Karpas-422 (cell line): ENCODE measurements at places on chromosomes 6 and 20.
A peak's percentile ranks its signal among the peaks of the same experiment; 100 is the strongest.

GRCh38 chr20:2146080-2146867 lies 44.6 kb downstream of the STK35 start:
- no peak for DNase-seq

- no peak for DNase-seq
These were observed 124.6 kb downstream of the EYA2 start for GRCh38 chr20:47019121-47019824.

DNA sequence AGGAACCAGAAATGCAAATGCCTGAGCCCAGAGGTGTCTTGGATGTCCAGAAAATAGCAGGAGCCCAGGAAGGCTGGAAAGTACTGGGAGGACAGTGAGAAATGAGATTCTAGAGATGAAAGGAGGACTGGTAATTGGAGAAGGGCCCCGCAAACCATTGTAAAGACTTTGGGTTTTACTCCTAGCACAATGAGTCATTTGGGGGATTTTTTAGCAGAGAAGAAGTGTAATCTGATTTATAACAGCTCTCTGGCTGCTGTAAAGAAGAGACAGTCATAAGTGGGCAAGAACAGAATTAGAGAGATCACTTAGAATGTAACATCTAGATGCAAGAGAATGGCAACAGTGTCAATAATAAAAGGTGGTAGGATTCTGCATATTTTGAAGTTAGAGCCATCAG lies 40.2 kb downstream of the SLC35F1 start:
- DNase-seq, result no peak

- no peak for DNase-seq
These were observed 283.7 kb downstream of the CD83 start for GRCh38 chr6:14401246-14401645.

DNA sequence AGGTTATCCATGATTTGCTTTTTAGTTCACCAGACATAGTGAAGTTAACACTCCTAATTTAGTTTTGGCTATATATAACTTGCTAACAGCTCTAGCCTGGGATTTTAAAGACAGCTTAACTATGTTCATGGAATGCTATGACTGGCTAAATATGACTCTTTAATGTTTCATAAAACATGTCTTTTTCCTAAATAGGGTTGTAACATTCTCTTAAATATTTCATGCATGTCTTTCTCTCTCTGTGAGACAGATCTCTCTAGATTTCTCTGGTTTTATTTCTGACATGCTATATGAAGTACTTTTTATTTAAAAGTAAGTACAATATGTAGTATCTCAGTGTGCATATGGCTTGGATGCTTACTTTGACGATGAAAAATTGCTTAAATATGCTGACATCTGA lies 35.7 kb downstream of the MACROD2 start:
- no peak for DNase-seq

DNA sequence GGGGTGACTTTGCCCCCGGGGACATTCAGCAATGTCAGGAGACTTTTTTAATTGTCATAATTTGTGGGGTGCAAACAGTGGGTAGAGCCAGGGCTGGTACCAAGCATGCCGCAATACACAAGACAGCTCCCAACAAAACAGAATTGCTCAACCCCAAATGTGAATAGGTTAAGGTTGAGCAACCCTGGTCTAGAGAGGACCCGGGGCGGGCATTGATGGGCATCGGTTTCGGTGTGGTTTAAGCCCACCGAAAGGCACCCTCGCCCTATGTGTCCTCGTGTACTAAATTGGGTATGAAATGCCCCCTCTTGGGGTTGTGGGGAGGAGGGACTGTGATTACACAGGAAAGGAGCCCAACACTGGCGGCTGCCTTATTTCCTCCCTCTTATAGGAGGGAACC lies 36.0 kb downstream of the KIAA1755 start:
- DNase-seq, result no peak

DNA sequence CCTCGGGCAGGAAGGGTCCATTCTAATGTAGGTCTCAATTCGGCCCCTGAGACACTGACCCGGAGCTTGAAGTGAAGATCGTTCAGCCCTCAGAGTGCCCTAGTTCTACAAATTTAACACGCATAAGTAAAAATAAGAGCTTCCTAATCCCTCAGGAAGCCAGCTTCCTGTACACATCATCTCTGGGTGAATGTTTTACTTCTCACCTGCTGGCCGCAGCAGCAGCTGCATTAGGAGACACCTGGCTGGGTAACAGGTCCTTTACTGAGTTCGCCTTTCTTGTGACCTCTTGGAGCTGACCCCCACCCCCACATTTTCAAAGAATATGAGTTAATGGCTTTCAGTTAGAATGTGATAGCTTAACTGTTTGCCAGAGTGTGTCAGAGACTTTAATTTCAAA lies 165.0 kb downstream of the SMOC2 start:
- DNase-seq, result no peak

- DNase-seq, result peak; percentile 56
These were observed 2.0 kb downstream of the LY86 start for GRCh38 chr6:6590530-6590929.

- DNase-seq, result no peak
These were observed 27.9 kb downstream of the FOXO3 start for GRCh38 chr6:108588586-108588985.

- no peak for DNase-seq
These were observed 61.8 kb downstream of the CTNNBL1 start for GRCh38 chr20:37755665-37756064.

DNA sequence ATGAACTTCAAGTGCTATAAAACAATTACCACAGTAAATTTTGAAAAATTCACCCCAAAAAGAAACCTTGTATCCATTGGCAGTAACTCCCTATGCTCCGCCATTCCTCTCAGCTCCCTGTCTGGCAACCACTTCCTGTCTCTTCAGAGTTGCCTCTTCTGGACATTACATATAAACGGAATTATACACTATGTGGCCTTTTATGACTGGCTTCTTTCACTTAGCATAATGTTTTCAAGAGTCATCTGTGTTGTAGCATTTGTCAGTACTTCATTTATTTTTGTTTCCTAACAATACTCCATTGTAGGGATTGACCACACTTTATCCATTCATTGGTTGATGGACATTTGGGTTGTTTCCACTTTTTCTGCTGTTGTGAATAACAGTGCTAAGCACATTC lies 50.1 kb downstream of the CEP43 start:
- DNase-seq, result no peak

DNA sequence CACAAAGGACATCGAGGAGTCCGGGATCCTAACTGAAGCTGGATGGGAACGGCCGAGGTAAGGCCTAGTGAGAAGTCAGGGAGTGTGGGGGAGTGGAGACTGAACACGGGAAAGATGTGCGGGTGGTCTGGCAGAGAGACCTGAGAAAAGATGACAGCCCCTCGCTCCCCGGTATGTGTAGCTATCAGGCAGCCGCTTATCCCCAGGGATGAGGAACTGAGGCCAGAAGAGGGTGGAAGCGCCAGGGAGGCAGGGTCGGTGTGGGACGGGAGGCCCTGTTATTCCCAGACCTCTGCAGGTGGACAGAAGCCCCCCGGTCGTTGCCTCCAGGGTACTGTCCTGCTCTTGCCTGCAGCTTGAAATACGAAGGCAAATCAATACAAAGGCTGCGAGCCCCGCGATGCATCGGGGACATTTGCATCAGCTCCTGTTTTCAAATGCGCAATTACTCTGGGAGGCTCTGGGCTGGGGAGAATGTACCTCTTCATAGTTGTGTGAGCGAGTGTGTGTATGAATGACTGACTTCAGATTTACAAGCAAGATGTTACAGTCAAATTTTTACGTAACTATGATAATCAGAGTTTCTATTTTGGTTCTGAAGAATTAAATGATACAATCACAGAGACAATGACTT lies 221.3 kb downstream of the QKI start:
- no peak for DNase-seq

GRCh38 chr6:2503816-2504494 lies 246.8 kb downstream of the MYLK4 start:
- no peak for DNase-seq

DNA sequence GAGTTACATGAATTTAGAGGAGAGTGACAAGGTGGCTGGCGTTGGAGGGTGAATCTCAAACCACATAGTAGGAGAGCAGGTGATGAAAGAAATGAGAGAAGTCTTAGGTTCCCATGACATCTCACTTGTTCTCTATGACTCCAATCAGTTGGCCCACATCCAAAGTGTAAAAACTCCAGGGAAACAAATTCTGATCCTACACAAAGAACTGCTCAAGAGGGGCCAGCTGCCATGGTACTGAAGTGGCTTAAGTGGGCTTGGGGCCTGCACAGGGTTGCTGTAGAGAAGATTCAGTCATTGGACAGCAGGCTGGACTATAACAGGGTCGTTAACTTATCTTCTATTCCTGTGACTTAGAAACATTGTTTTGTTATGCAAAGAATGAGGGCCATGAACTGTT lies 7.6 kb upstream of the ADGRF4 start:
- DNase-seq, result no peak

GRCh38 chr20:57131077-57131476 lies 135.4 kb downstream of the BMP7 start:
- no peak for DNase-seq

- no peak for DNase-seq
These were observed 267.9 kb upstream of the SASH1 start for GRCh38 chr6:148074738-148075137.

DNA sequence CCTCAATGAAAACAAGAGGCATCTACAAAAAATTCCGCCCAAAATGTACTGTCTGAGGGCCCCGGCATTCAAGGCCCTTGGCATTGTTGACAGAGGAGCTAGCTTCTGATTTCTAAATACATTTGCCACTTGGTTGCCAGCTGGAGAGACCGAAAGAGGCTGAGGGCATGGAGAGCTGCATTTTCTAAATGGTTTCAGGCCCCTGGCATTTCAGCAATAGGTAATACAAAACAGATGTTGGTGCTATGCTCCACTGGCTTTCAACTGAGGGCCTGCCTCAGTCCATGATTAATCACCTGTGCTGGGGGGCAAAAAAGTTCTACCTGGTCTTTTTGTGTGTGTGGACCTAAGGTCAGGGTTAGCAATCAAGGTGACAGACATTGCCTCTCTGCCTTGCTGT lies 79.5 kb upstream of the ISM1 start:
- DNase-seq, result no peak

GRCh38 chr6:139925894-139926641 lies 551.6 kb upstream of the CITED2 start:
- DNase-seq, result no peak

- DNase-seq, result no peak
These were observed 27.6 kb downstream of the TINAG start for GRCh38 chr6:54335871-54336270.

DNA sequence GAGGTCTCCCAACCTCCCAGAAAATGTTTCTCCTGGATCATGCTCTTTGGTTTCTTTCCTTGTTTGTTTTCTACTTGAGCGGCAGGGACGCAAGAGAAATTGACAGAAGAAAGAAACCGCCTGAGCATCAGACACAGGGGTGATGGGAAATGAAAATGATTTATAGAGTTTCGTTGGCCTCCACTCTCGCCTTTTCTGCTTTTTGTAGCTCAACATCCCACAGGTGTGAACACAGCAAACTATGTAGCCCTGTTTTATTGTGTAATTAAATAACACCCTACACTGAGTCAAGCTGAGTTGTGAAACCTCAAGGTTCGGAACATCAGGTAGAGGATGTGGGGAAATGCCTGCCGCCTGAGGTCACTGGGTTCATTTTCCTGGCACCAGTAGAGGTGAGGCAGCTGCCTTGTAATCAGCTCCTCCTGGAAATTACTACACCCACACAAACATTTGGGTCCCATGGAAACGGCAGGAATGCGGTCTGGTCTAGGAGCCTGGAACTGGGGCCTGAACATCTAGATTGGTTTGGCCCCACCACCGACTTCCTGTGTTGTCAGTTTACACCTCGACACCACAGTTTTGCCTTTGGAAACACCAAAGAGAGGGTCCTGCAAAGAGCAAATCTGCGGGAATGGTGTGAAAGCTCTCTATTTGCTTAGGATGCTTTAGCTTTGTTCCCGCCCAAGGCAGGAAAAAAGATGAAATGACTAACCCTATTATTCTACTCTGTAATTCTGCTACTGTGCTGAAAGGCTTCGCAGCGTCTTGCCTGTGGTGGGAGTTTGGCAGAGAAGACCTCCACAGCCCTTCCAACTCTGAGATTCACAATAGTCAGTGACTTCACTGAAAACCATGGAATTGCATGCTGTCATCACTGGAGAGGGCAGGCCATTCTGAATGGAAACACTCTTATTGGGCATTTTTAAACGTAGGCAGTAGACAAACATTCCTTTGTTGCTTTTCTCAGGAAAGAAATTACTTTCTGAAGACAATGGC lies 53.0 kb downstream of the ADAT2 start:
- DNase-seq, result no peak

DNA sequence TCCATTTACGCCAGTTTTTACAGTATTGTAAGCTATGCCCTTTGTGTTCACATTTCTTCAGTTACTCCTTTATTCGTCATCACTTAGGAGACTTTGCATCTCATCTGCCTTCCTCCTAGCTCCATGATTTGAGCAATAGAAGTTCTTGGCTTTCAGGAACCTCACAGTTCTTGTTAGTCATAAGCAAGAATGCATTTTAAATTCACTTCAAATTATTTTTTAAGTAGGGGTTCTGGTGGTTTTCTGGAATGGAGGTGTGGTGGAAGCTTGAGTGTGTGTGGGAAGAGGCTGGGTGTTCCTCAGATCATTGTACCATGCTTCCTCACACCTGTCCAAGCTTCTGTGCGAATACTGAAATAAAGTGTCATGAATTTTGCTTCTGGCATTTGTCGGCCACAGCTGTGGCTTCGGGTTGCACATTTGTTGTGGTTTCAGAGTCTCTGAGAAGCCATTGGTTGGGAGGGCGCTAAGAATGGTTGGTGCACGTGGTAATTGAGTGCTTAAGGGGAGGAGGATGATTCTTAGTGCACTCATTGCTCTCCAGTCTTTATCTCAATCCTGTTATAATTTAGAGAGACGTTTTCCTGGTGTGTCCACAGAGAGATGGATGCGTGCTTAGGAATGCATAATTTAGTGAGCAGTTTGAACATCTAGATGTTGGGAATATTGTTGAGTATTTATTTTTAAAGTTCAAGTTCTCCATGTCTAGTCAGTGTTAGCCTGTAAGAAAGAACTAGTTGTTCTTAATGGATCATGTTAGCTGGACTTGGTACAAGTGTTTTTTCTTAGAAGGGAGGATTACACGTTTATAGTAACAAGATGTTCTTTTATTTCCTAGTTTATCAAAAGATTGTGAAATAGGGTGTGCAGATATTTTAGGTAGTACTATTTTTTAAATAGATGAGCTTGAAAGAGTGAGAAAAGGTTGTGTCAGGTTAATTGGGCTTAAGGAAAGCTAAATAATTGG lies 31.9 kb downstream of the FOXO3 start:
- peak; percentile 55 for DNase-seq

DNA sequence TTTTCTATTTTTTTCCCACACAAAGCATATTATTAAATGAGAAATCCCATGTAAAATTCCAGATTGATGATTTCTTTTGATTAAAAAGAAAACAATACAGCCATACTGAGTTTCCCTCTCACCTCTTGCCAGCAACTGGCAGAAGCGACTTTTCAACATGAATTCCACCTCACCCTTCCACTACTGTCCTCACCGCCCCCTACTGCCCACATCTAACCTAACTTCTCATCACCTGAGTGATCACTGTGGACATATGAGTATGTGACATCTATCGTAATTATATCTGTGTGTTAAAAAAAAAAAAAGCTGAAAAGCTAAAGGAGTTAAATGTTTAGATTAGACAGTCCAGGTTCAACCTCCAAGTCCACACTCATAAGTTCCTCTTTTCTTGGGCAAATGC lies 528.6 kb downstream of the PRKN start:
- DNase-seq, result no peak

- DNase-seq, result peak; percentile 78
These were observed 39.7 kb upstream of the TULP1 start for GRCh38 chr6:35552285-35552917.
